Activated naive CD8-positive, alpha-beta T cell treated with anti-CD3 and anti-CD28 coated beads, Interleukin-2, amount 10 ng/mL, durations not matched to agents 7 days and 5 days (primary cell): ENCODE measurements at places on chromosomes 6 and 20.

DNA sequence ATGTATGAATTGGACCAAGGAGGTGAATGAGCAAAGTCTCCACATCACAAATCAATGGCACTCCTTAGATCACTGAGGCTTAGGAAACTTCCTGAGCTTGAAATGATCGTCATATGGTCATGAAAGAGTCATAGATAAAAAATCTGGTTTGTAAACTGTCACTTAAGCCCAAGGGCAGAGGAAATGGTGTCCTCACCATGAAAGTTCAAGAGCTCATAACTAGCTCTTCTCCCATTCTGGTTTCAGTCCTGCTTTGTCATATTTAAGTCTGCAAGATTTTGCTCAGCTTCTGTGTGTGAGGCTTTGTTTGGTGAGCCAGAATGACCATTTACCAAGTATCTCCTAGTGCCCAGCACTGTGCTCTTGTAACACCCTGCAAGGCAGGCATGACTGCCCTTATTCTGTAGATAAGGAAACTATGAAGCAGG, 60.5 kb downstream of the GJA10 start:
- DNase-seq = no peak

DNA sequence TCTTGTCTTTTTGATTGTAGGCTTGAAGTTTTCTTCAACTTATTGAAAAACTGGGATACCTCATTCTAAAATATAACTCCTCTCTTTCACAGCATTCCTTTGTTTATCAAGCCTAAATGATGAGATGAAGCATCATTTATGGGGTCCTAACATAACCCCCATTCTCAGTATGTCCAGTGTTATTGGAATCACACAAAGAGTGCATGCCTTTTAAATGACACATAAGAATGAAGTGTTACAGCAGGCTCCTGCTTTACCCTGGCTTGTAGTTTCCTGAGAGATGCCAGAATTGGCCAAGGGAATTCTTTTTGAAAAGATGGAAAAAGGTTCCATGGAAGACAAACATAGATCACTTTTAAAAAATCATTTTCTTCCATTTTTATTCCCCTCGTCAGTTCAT, 502.4 kb downstream of the BCKDHB start:
- no peak for DNase-seq

- peak; percentile 93 for DNase-seq
Measured at GRCh38 chr6:30453508-30454116, 35.7 kb upstream of the HLA-E start.

- no peak for DNase-seq
Measured at GRCh38 chr6:108883172-108883571, 35.0 kb downstream of the ARMC2 start.

GRCh38 chr6:227074-227782, 65.1 kb upstream of the DUSP22 start:
- DNase-seq = no peak

DNA sequence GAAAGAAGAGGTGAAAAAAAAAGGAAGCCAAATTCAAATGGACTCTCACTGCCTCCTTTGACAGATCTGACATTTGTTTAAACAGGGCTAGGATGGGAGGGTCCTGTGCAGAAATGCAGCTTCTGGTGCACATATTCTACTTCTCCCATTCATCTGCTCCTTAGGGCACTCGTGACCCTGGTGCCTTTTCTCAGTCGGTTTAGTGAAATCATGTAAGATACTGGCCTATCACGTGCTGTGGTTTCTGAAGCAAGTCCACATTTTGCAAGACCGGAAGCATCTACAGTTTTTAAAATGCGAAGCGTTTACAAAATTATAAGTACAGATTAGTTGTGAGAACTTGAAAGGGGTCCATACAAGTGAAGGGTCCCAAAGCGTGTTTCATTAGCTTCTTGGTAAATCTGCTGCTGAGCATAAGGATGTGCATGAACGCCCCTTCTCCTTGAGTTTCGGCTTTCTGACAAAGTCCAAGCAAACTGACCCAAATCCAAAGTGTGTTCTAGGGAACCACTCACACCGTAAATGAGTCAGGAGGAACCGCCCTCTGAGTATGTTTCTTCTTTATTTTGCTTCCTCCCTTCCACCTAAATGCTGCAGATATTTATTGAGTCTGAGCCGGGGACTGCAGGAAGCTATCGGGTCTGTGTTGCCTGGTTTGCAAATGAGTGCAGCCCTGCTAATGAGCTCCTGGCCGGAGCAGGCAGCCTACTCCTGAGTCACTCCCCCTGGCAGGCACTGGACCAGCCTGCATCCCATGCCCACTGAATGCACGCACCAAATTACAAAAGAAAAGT, 323.8 kb upstream of the JARID2 start:
- no peak for DNase-seq

- no peak for DNase-seq
Measured at GRCh38 chr6:64084185-64084663, 448.6 kb downstream of the PHF3 start.

GRCh38 chr6:151280859-151281258, 41.1 kb downstream of the AKAP12 start:
- DNase-seq = no peak

DNA sequence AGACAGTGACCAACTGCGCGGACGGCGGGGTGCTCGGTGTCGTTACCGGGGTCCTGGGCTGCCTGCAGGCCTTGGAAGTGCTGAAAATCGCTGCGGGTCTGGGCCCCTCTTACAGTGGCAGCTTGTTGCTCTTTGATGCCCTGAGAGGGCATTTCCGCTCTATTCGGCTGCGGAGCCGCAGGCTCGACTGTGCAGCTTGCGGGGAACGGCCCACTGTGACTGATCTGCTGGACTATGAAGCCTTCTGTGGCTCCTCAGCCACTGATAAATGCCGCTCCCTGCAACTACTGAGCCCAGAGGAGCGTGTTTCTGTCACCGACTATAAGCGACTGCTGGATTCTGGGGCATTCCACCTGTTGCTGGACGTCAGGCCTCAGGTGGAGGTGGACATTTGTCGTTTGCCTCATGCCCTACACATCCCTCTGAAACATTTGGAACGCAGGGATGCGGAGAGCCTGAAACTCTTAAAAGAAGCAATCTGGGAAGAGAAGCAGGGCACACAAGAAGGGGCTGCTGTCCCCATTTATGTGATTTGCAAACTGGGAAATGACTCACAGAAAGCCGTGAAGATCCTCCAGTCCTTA, 1.0 kb downstream of the MOCS3 start:
- DNase-seq = no peak

- DNase-seq = no peak
Measured at GRCh38 chr20:63892402-63892801, 2.5 kb upstream of the DNAJC5 start.
